T-helper 1 cell (primary cell): ENCODE measurements at places on chromosomes 1 and 21.

DNA sequence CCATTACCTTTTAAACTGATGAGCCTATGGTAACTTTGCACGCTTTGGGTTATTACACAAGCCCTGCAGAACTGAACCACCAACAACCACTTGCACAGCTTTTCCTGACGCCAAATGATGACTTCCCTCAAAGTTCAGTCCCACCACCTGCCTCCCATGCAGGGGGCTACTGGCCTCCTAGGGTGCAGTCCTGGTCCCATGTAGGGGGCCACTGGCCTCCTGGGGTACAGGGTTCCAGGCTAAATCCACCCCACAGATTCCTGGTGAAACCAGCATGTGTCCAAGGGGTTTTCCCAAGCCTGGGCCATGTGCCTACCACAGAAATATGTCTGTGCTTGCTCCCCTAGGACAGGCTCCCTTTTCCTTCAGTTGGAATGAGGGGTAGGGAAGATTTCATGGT, 73.4 kb upstream of the ZNF678 start:
- DNase-seq: no peak

DNA sequence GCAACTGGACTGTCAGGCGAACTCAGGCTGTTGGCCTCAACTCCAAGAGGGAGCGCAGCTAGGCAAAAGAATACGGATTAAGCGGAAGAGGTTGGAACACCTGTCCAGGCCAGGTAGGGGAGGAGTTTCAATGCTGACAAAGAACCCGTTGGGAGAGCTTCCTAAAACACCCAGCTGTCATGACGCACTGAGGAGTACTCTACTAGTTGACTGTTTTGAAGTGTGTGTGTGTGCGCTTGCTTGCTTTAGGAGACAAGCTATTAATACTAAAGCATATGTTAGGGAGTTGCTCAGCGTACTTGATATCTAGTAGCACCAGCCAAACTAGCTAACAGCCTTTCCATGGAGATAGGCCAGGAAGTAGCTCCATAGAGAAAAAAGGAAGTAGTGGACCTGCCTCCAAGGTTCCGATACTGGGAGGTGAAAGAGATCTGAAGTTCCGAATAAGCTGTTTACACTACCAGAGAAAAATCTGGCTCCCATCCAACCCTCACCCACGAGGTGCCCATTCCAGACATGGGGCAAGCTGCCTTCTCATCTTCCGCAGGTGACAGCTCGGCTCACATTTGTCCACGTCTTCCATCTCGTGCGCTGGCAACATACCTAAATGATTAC, 974 bp upstream of the FNBP1L start:
- no peak for DNase-seq

DNA sequence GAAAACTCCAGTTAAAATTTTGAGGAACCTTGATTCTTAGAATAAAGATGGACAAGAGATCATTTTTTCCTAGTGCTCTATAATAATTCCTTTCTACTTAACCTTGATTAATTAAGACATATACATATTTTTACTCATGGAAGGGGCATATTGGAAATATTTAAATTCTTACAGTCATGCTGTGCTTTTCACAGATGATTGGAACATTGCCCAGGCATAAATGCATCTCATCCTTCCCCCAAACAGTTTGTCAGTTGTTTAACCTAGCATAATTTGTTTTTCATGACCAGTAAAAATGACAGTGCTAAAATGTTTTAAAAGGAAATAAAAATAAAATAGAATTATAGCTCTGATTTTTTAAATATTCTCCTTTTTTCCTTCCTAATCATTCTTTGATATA, 140.0 kb downstream of the DNM3 start:
- no peak for DNase-seq

GRCh38 chr1:20530306-20530705, 22.1 kb upstream of the FAM43B start:
- DNase-seq: no peak

DNA sequence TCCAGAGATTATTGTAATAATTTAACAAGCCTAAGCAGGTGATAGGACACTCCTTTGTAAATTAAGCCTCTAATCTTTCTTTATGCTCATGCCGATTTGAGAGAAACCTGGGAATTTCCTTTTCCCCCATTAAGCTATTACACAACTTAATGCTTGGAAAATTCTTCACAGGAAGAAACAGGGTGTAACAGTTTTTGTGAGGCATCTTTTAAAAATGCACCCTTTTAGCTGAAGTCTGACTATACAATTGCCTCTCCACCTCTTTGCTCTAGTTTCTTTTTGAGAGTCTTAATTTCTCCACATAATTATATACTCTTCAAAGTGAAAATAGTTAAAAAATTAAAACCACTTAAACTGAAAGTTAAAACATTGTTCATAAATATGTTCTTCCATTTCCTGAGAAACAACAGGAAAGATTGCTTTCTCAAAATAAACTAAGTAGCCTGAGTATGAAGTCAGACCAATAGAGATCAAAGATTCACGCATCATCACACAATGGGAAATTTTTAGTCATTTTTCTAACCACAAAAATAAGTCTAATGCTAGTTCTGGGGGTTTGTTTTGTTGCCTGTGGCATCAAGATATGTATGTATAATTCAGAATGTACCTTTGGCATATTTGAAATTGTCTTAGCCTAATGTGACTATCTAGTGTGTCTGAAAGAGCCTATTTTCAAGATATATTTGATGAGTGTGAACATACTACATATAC, 34.7 kb downstream of the LRRC8D start:
- DNase-seq: no peak

DNA sequence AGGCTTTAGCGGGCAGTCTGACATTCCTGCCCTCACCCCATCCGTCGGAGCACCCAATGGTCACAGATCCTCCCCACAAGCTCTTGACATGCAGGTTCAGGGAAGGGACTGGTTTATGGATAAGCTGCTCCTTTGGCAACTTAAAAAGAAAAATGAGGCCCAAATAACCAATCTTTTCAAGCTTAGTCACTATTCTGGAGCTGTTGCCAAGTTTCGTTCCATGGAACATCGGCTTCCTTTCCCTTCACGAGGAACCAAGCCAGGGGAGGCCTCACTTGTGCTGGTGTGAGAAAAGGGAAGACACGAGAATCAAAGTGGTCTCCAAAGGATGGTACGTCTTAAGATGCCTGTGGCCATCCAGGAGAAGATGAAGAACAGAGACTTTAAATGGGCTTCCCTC, 46.1 kb upstream of the LPAR3 start:
- no peak for DNase-seq

DNA sequence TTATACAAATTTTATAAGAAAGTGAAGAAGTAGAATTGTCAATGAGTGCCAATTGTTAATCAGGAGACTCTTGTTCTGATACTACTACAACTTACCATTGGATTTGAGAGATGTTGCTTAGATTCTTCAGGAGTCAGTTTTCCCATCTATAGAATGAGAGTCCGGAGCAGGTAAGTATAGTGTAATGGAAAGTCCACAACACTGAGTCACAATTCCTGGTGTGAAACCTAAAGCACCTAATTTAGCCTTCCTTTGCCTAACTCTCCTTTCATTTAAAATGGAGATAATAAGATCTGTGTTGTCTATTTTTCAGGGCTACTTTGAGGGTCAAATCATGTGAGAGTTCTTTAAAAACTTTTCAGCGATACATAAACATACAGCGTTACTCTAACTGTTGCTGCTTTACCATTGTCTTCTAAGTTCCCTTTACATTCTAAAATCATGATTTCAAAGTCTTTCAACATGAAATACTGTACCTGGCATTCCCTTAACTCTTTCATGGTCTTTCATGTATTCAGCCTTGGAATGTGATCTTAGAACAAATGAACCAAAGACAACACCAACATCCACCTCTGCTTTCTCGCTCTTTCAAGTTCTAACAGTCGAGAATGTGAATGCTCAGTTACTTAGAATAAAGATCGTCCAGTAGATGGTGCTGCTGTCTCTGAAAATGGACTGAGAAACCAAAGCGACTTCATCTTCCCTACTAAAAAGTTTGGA, 90.9 kb downstream of the SLC30A10 start:
- DNase-seq: no peak

DNA sequence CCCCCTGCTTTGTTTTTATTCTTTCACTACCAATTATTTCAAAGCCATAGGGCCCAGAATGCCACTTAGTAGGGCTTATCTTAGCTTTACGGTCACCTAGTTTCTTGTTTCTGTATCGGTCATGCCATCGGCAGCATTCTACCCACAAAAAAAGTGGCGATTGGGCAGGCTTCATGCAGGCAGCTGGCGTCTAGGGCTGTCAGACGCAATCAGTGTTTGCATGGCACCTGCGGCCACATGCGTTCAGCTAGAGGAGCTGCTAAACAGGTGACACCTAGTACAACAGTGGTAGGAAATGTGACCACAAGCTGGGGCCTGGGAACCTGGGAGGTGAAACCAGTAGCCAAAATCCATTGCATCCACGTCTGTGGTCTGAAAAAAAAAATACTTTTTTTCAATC, 262.7 kb downstream of the PBX1 start:
- DNase-seq: no peak

DNA sequence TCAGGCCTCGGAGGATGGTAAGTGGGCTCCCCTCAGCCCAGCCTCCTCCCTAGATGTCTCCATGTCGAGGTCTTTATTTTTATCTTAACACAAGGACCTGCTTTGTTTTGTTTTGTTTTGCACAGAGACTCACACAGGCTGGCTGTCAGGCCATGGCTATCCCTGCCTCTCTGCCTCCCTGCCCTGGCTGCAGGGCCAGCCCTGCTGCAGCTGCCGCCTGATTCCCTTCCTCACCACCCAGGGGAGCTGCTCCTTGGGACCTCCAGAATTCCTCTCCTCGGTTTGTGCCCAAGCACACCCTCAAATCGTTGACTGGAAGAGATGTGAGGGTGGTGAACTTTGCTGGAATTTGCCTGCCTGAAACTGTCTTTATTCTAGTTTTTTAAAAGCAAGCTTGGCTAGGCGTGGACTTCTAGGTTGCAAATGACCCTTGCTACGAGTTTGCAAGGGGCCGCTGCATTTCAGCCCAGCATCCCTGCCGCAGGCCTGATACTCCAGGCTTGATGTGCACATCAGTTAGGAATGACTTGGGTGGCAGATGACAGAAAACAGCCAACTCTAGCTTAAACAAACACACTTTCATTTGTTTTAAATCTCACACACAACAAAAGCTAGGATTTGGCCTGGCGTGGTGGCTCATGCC, 37.1 kb downstream of the WNT9A start:
- DNase-seq: no peak

DNA sequence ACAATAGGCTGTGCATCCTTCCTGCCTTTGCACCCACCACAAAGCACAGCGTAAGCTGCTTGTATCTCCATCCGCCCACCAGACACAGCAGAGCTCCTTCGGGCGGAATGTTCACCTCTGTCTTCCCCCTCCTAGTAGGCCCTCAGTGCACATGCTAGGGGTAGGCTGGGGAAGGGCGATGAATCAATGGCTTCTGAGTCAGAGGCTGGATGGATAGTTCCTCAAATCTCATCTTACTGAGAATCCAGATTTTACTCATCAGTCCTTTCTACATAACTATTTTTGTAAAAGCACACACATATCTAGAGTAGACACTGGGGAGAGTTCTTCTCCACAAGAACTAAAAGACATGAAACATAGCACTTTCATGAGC, 73.8 kb downstream of the BCAR3 start:
- DNase-seq: no peak

- no peak for DNase-seq
Observed at GRCh38 chr1:157089789-157090188, 9.8 kb downstream of the ETV3L start.

DNA sequence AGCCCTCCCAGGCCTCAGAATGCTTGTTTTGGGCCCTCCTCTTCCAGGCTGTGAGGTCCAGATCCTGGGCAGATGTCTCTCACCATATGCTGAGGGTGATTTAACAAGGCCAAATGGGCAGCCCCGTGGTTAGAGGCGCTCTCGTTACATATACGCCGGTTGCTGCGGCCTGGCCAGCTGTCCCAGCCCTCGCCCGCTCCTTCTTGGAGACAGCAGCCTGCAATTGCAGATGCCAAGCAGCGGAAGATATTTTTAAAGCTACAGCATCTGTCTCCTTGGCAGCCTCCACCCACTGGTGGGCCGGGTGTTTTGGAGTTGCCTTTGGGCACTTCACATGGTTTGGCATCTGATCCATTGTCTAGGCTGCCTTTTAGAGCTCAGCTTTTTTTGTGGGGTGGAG, 178.8 kb upstream of the NFIA start:
- DNase-seq: no peak

DNA sequence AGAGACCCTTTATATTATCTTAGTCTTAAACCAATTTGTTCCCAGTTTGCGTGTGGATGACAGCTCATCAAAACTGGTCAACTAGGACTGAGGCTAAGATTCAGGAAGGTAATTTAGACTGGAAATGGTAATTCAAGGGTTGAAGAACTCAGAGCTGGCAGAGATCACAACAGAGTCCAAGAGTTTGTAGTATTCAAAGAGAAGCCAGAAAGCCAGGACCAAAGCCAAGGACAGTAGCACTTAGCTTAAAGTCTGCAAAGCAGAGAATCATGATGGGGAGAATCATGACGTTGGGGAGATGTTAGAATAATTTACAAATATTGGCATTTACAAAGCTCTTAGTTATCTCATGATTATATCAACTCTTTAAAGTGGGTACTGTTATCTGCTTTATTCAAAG, 32.6 kb downstream of the RNF11 start:
- no peak for DNase-seq

GRCh38 chr1:165525708-165526107, 18.1 kb upstream of the LRRC52 start:
- DNase-seq: no peak

GRCh38 chr21:45071078-45071873, 3.1 kb upstream of the ADARB1 start:
- no peak for DNase-seq

GRCh38 chr1:58767143-58767542, 16.7 kb downstream of the JUN start:
- DNase-seq: no peak

DNA sequence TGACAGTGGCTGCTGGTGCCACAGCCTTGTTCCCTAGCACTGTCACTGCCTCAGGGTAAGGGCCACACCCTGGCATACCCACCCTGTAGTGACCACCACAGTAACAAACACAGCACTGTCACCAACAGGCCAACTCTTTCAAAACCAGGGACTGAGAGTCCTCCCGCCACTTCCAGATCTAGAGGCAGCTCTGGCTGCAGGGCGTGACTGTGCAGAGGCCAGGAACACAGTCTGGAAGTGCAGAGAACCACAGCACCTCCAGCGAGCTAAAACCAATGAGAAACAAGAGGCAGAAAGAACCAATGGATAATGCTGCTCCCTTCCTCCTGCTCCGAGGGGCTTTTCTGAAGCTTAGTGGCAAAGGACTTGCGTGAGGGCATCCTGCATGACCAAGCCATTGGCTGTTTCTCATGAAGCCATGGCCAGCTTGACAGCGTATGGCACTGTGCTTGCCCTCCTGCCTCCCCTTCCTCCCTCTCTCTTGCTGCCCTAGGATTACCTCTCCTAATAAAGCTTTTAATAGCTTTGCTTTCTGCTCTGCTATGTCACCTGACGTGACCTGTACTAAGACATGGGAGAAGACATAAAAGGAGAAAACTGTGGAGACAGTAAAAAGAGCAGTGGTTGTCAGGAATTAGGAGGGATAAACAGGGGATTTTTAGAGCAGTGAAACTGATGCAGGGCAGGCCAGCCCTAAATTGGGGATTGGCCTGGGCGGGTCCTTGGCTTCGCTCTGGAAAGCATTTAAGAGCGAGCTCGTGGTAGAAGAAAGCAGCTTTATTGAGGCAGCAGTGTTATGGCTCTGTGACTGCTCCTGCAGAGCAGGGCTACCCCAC, 7.2 kb downstream of the PARP1 start:
- no peak for DNase-seq

GRCh38 chr1:178493301-178493741, 3.4 kb downstream of the CLEC20A start:
- DNase-seq: no peak
